ENCODE measurements at places on chromosomes 4 and X.

GRCh38 chr4:61041527-61041926, 158.6 kb upstream of the ADGRL3 start:
- DNase-seq = no peak

- DNase-seq = no peak
Measured at GRCh38 chrX:43266487-43266886, 389.6 kb upstream of the MAOA start.

DNA sequence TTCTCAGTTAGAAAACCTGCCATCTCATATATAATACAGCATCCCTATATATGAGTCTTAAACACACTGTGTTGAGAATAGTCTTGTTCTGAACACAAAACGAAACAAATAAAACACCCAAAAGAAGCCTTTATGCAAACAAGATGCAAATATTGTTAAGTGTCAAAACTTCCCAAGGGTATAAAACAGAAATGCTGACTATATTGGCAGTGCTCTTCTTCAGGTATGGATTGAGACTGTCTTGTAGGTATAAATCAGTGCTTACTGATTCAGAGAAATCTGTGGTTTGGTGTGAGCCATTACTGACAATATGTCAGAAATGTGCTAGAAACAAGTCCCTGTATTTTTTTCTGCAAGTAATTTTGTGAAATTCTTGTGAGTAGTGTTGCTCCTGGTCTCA, 82.8 kb upstream of the CTSO start:
- no peak for DNase-seq

GRCh38 chr4:147943159-147943638, 211.3 kb downstream of the ARHGAP10 start:
- DNase-seq = no peak

GRCh38 chr4:21469438-21470300, 478.9 kb downstream of the KCNIP4 start:
- peak; percentile 11 for DNase-seq

- no peak for DNase-seq
Measured at GRCh38 chr4:67770422-67770821, 16.2 kb upstream of the GNRHR start.

DNA sequence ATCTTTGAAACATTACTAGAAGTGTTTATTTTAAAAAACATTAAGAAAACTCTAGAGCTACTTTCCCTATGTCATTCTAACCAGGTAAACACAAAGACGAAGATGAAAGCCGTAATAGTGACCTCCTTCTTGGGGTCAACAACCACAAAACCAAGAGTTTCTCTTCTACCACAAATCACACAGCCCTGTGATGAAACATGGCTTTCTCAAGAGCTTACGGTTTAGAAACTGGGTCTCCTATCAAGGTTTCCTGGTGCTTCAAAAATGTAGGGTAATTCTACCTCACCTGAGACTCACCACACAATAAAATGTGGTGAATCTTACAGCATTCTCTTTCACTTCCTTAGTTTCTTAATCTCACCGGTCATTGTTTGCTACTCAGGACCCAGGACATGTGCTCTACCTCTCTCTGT, 50.9 kb downstream of the CORIN start:
- DNase-seq = no peak
